ENCODE measurements at places on chromosomes 5 and 9. TPM values are rescaled to one million over a fixed set of nuclear protein-coding genes. Genes with fewer than 3 reads are reported as not detected.

ADGRD2 gene
- not detected for total RNA-seq

DNA sequence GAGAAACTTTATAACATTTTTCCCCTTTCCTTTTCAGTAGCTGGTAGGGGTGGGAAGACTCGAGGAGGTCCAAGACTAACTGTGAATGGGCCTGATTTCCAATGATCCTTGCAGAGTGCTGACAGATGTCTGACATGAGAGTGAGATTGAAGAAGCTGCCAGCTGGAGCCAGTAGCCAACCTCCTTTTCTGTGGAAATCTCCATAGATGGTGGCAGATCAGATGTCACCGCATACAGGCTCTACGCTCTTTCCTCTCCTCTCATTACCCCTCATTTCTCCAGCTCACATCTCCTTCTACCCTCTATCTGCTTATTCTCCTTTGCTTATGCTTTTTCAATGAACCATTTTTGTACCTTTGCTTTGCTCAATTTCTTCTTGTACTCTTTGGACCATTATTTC lies 395.2 kb upstream of the TNC start:
- DNase-seq: no peak

- DNase-seq: no peak
These were observed 19.8 kb upstream of the IQGAP2 start for GRCh38 chr5:76383126-76383832.

ZDHHC11B gene
- total RNA-seq: 2.3 TPM

CDH9 gene
- total RNA-seq: not detected

GRCh38 chr5:31502506-31502905 lies 29.4 kb downstream of the DROSHA start:
- DNase-seq: no peak

SNX18 gene
- 45.0 TPM for total RNA-seq

SLC25A2 gene
- 0.40 TPM for total RNA-seq

DNA sequence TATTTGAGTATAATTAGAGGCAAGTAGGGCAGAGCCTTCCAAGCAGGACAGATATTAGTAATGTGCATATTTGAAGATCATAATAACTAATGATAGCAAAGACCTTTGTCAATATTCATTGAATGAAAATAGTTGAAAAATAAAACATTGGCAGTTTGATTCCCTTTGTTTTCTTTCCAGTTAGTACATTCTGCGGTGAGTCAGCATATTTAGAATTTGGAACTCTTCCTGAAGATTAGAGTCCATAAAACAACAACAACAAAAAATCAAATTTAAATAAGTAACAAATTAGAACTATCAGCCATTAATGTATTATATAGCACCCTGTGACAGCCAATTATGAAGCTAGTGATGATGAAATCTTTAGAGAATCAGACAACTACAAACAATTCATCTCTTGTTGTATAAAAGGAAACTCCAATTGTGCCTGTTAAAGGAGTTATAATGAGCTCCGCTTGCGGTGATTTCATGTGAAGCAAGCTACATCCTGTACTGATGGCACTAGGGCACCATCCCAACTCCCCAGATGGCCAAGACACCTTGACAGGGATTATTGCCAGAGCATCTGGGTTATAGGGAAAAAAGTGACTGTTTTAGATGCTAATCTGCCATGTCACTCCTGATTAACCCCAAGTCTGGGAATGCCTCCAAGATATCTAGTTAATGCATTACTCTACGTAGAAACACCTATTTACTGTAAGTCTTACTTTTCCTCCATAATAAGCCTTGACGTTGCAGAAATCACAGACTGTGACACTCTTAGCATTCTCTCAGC lies 6.8 kb downstream of the IFNA8 start:
- DNase-seq: no peak

DNA sequence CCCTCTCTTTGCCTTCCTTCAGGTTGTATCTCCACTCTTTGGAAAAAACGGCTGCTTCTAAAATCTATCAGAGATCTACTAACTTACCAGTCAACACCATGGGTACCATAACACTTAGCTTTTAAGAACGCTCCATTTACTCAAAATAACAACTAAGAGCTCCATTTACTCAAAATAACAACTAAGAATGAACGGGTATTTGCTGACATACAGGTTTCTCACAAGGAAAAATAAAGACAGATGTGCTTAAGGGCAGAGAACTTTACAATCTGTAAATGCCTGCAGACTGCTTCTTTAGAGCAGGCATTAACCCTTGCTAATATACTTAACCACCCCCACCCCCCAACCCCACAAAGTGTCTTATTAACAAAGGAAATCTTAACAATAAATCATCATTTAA lies 2.8 kb downstream of the UBAP2 start:
- no peak for DNase-seq

PCDHGC3 gene
- 67.7 TPM for total RNA-seq

SOWAHA gene
- not detected for total RNA-seq

- no peak for DNase-seq
These were observed 25.6 kb downstream of the TGFBI start for GRCh38 chr5:136054142-136055019.

DBH gene
- total RNA-seq: not detected

- DNase-seq: no peak
These were observed 81.6 kb downstream of the KCNIP1 start for GRCh38 chr5:170585273-170585948.
